ENCODE measurements at places on chromosomes 2 and 18.

- DNase-seq: no peak
Measured at GRCh38 chr2:217291259-217291658, 431.4 kb upstream of the TNP1 start.

DNA sequence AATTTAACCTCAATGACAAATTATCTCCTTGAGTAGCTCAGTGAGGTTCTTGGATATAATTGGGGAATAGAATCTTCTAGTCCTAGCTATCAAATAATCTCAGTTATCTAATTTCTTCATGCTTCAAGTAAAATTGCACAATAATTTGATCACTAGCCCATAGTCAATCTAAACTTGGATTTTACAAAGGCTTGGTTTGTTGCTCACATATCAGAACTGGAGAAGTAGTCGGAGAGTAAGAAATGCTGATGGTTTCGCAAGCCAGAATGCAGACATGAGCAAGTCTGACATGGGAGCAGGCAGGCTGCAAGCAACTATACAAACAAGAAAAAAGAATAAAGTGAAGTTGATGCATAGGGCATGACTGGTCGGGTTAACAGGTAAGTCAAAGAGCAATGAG lies 11.7 kb upstream of the PDE11A start:
- no peak for DNase-seq

GRCh38 chr2:206823178-206823577 lies 57.8 kb downstream of the FASTKD2 start:
- DNase-seq: no peak

DNA sequence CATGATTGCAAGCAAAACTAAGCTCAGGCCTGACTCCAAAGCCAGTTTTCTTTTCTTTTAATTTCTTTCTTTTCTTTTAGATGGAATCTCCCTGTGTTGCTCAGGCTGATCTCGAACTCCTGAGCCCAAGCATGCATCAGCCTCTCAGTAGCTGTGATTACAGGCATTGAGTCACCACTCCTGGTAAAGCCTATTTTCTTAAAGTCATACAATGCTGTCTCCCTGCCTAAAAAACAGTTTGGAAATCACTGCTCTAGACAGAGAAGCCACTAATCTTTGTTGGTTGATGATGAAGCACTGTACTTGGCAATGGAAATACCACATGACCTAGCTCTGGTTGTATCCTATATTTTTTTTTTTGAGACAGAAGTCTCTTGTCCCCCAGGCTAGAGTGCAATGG lies 33.1 kb upstream of the ZNF532 start:
- DNase-seq: no peak

DNA sequence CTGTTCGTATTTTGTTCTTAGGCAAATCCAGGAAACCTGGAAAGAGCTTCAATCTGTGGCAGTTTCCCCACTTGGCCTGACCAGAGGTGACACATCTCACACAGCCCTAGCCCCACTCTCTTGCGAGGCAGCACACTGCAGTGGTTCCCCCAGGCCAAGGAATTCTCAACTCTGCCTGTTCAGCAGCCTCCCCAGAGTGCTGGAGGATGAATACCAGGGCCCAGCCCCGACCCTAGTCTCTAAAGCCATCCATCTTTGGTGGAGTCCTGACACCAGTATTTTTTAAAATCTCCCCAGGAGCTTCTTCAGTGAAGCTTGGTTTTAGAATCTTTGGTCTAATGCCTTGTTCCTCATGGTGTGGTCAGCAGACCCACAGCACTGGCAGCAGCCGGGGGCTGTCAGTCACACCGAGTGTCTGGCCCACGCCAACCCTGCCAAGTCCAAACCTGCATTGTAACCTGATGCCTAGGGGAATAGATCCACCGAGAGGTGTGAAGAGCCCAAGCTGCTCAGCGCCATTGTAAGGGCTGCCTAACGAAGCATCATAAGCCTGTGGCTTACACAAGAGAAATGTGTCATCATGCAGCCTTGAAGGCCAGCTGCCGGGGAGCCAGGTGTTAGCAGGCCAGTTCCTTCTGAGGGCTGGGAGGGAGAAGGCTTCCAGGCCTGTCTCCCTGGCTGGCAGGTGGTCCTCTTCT lies 428.7 kb upstream of the ID2 start:
- no peak for DNase-seq

GRCh38 chr2:16522031-16522831 lies 143.4 kb downstream of the CYRIA start:
- no peak for DNase-seq

DNA sequence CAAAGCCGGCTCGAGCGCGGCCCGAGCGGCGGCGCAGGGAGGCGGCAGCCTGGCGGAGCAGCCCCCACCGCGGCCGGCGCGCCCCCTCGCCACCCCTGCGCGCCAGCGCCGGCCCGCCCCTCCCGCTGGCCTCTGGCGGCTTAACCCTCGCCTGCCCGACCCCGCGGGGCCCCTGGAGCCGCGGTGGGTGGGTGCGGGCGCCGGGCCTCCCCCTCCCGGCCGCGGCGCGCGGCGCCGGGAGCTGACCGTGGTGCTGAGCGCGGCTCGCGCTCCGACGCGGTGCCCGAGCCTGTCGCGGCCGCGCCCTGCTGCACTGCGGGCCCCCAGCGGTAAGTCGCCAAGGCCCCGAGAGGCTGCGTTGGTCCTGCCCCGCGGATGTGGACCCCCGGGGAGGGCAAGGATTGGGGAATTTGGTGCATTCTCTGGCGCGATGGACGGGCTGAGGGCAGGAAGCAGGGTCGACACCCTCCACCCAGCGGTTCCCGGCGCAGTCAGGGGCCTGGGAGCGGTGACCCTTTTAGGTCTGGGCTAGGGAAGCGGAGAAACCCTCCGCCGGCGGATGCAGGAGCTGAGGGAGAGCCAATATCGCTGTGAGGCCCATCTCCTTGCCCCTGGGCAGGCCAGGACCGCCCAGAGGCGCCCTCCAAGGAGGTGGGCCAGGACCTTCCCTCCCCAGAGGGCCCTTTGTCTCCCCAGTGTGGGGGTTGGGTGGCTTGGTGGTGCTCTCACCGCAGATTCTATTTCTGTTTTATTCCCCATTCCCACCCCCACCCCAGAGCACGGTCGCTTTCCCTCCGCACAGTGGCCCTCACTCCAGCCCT lies 923 bp downstream of the AMER3 start:
- no peak for DNase-seq

- DNase-seq: no peak
Measured at GRCh38 chr2:3636586-3637310, 21.3 kb upstream of the ALLC start.

DNA sequence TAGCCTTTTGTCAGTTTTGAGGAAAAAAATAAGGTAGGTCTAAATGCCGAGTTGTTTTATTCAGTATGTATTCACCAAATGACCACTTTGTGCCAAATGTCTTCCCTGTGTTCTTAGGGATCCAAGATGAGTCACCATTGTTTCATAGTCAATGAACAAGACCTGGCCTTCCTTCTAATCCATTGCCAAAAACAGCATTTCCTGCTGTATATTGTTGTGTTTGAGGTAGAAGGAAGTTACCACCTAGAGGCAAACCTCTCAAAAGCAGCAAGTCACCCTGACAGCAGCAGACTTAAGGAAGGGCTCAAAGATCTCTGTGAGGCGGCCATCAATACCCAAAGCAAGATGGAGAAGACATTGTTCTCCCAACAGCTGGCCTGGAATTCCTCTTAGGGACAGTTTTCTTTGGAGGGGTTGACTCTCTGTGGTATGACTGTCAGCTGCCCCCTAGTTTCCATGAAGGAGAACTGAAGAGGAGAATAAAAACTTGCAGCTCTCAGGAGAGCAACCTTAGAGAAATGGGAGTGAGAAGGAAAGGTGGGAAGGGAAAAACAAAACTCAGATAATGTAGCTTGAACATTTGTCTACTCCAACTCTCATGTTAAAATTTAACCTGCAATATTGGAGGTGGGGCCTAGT lies 328.3 kb downstream of the LRATD1 start:
- no peak for DNase-seq

- no peak for DNase-seq
Measured at GRCh38 chr2:150610670-150611279, 123.3 kb upstream of the RND3 start.

- DNase-seq: no peak
Measured at GRCh38 chr2:135984199-135985017, 1.0 kb downstream of the DARS1 start.

- DNase-seq: no peak
Measured at GRCh38 chr2:188142636-188143295, 148.9 kb upstream of the GULP1 start.

DNA sequence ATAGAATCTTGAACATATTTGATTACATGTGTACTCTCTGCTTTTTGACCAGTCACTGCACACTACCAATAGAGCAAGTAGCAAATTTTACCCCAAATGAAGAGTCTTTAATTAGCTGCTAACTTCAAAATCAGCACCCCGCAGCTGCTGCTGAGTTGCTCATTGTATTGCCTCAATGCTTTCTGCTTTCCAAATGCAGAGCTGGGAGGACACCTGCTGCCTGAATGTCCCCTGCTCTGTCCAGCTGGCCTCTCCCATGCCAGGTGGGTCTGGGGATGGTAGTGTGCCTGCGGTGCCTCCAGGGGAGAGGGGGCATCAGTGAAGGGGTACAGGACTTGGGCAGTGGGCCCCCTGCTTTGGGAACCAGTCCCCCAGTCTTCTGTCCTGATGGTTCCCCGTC lies 184.8 kb downstream of the PRKCE start:
- no peak for DNase-seq

GRCh38 chr2:102895376-102895775 lies 133.5 kb downstream of the TMEM182 start:
- DNase-seq: no peak

DNA sequence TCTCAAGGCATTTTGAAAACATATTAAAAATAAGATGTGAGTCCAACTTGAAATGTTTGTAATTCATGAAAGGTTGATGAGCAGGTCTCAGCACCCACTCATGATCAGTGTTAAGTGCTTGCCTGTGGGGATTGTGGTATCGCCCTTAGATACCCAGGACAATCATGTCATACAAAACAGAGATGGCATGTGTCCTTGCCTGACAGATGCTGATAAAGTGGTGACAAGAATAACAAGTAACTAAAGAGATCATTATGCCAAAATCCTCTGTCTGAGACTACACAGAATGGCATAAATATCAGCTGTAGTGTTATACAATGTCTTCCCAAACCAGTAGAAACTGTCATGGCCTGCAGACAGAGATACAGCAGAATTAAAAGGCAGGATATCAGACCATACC lies 930.3 kb downstream of the SUCLG1 start:
- DNase-seq: no peak

DNA sequence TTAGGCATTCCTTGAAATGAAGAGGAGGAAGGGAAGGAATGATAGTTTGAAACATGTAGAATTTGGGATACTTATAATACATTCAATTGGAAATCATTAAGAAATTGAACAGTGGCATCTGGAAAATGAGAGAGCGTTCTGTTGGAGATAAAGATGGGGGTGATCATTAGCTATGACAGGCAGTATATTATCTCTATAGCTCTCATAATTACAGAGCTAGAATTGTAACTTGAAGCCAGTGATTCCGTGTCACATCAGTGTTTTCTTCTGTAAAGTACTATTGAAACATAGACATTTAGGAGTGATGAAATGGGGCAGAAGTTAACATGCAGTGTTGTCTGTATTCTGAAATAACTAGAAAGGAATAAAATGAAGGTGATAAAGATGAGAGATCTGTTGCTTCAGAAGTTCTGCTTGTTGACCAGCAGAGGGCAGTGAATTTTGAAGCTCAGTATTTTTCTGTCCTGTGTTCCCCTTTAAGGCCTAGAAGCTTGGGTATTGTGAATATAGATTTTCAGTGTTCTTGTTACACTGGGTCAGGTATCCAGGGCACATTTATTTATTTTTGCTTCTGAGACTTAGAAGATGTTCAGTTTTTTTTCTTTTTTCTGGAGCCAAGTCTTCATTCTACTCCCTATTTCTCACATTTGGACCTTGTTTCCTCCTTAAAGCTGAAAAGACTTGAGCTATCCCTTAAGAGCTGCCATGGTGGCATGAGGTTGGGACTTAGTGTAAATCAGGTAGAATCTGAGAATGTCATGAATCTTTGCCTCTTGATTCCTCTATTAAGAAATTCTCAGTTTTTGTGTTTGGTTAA lies 157.4 kb downstream of the TAF4B start:
- DNase-seq: no peak

GRCh38 chr2:60502144-60502543 lies 51.3 kb downstream of the BCL11A start:
- no peak for DNase-seq

DNA sequence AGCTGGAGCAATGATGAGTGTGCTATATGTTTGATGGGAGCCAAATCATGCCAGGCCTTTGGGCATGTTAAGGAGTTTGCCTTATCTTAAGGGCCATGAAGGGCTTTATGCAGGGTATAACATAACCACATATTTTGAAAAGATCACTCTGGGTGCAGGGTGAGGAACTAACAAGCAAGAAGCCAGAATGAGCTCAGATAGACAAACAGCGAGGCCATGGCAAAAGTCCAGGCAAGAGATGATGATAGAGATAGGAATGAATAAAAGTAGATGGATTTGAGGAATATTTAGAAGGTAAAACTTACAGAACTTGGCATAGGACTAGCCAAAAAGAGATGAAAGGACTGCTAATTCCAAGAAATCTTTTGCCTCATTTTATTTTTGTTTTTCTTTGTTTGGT lies 6.7 kb downstream of the GALNT3 start:
- no peak for DNase-seq

- DNase-seq: no peak
Measured at GRCh38 chr2:6914828-6915227, 2.4 kb upstream of the RNF144A start.

- no peak for DNase-seq
Measured at GRCh38 chr18:35041815-35042387, 688 bp downstream of the MAPRE2 start.

DNA sequence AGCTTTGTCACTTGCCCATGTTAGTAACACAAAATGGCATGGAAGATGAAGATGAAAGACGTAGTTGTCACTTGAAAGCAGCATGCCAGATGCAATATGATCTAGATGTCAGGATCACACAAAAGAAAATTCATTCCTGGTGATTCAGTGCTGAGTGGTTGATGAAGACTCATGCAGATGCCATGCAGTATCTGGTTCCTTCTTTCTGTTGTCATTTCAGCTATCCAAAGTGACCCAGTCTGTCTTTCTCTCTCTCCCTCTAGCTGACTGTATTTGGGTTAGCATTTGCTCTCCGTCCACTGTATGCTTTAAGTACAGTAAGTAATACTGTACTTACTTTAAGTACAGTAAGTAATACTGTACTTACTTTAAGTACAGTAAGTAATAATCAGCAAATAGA lies 50.4 kb downstream of the TTN start:
- no peak for DNase-seq

DNA sequence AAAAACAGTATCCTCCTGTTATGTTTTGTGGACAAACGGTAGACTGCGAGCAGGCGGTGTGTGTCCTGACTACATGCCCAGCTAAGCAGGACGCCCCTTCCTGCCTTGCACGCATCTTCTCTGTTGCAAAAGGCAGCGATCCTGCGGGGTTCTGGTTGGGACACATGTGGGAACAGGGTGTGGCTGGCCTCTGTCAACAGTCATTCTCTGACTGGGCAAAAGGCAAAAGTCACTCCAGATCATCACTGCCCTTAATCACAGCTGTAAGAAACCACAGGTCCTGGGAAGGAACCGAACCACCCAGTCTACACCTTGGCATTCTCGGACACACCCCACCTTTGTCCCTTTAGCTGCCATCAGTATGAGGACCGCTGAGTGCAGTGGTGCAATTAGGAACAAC lies 44.3 kb upstream of the TMEM87B start:
- no peak for DNase-seq

Measured in cortex of kidney (tissue), 1 donor.